ENCODE measurements at places on chromosomes 5 and 9. TPM values are rescaled to one million over a fixed set of nuclear protein-coding genes. Genes with fewer than 3 reads are reported as not detected.
A peak's percentile ranks its signal among the peaks of the same experiment; 100 is the strongest.

The BAAT gene
- under 0.01 TPM for total RNA-seq

The RORB gene
- 0.36 TPM for total RNA-seq

The ORM2 gene
- total RNA-seq = not detected

The GDA gene
- not detected for total RNA-seq

The RNF180 gene
- total RNA-seq = 12.7 TPM

The DHFR gene
- 15.2 TPM for total RNA-seq

The EDIL3 gene
- 406 TPM for total RNA-seq

The GALNT10 gene
- total RNA-seq = 62.2 TPM

The PAPPA gene
- total RNA-seq = 86.9 TPM

The NDST1 gene
- total RNA-seq = 104 TPM

The CEL gene
- total RNA-seq = under 0.01 TPM

The BARHL1 gene
- total RNA-seq = not detected

The CD72 gene
- 2.7 TPM for total RNA-seq

GRCh38 chr9:89686126-89686525 is 81.3 kb downstream of the GADD45G start:
- no peak for DNase-seq

DNA sequence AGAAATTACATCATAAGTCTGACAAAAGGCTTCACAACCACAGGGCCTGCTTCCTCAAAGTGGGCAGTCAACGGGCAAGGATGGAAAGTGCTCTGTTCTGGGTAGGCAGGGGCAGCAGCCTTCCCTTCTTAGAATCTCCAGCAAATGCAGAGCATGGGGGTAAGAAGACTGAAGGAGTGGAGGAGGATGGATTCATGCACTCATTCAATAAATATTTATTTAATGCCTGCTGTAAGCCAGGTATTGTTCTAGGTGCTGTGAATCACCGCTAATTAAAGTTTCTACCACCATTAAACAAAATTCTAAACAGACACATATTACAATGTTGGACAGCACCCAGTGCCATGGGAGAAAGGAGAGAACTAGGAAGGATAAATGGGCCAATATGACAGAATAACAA is 195.6 kb downstream of the ELAVL2 start:
- DNase-seq = no peak

- no peak for DNase-seq
Observed at GRCh38 chr9:130194378-130194932, 22.3 kb downstream of the NCS1 start.

DNA sequence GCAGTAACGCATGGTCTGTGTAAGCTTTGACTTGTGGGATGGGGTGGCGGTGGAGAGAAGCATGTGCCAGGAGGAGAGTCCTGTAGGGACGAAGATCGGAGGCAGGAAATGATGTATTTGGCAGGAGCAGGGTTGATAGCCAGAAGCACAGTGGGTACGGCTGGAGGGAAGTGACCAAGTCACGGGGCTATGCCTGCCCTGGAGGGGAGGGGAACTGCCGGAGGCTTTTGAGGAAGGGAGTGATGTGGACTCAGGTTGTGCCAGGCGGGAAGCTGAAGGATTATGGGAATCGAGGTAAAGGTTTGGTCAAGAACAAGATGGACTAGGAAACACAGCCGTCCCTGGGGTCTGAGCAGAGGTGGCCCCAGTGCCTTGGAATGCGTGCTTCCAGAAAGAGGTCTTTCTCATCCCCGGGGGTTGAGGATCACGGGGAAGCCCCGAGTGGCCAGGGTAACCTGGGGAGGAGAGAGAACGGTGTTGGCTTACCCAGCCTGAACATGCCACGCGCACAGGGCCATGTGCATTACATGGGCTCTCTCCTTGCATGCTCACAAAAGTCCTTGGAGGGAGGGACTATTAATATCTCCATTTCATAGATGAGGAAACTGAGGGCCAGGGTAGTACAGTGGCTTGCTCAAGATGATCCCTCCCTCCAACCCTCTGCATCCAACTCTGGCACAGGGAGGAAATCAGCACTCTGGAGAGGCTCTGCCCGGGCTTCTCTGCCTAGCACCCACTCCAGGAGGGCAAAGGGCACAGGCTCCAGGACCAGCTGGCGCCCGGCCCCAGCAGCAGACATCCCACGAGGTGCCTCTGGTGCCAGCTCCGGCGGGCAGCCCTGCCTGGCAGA is 253.8 kb downstream of the PBX3 start:
- DNase-seq = peak; percentile 56

DNA sequence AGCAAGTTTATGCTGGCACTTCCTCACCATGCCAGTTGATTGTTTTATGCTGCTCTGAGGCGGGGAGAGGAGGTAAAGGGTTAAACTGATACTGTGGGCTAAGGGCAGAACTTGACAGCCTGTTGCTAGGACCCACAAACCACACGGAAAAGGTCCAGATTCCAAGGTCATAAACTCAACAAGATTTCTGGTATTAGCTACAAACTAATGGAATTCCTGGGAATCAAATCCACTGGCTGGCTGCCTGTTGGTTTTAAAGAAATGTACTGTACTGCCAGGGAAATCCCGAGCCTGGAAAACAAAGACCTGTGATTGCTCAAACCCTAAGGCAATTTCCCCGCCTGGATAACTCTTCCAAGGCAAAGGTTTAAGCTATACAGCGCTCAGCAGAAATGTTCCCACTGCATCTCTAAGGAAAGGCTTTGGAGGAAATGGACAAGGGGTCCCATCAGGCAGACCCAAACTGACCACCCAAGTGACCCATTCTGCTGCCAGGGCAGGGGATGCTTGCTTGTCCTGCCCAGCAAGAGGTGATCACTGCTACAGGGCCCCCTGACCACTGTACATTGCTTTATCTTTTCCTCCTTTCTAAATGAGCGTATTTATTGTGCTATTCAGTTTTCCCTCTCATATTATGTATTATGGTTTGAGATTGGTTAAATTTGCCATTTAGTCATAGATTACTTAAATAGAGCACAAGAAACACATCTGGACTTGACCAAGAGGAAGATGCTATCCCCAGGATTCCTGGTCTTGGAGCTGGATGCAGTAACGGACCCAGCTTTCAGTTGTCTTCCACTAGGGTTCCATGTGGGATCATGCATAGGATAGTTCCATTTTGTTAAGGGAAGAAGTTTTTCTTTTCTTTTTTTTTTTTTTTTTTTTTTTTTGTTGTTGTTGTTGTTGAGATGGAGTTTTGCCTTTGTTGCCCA is 124.3 kb downstream of the SUSD1 start:
- DNase-seq = no peak

DNA sequence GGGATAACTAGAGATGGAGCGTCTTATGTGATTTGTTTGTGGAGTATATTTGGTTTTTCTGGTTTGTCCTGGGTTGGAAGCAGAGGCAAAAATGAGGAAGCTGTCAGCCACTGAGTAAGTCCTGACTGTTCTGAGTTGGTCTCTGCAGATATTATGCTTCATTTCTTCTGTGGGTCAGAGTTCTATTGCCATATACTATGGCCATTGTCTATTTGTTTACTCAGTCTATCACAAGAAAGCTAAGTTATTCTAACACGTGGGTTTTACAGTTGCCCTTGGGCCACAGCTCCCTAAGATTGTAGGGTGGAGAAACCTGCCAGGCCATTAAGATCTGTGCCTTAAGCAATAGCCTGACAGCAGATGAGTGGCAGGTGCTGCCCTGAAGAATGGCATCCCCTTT is 3.0 kb upstream of the CTSV start:
- DNase-seq = no peak

DNA sequence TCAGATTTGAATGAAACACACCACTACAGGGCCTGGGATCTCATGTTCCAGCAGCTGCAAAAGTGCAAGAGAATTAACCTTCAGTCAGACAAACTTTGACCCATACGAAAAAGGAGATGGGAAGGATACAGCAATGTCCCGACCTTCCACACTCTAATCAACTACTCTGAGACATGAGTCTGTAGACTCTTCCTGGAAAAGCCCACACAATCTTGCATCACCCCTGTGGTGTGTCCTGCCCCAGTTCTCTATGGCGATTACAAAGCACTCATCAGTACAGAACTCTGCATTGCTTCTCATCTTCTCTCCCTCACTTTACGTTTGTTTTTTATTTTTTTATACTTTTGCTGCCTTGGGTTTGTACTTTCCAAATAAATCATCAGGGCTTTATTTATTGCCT is 241.0 kb upstream of the KIF2A start:
- DNase-seq = no peak

DNA sequence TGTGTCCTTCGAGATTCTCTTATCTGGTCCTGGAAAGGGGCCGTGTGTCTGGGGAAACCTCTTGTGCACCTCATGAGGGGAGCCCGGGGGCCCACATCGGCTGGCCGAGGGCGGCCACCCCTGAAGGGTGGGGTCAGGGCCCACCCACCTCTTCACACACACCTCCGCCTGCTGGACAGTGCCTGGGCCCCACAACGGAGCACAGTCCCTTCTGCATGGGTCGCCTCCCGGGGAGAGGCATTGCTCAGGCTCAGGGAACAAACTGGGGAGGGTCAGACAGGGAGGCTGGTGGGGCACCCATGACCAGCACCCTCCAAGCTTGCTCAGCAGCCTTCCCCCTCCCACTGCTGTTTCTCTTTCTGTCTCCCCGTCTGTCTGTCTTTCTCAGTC is 1.3 kb upstream of the LRRC14B start:
- DNase-seq = peak; percentile 30

DNA sequence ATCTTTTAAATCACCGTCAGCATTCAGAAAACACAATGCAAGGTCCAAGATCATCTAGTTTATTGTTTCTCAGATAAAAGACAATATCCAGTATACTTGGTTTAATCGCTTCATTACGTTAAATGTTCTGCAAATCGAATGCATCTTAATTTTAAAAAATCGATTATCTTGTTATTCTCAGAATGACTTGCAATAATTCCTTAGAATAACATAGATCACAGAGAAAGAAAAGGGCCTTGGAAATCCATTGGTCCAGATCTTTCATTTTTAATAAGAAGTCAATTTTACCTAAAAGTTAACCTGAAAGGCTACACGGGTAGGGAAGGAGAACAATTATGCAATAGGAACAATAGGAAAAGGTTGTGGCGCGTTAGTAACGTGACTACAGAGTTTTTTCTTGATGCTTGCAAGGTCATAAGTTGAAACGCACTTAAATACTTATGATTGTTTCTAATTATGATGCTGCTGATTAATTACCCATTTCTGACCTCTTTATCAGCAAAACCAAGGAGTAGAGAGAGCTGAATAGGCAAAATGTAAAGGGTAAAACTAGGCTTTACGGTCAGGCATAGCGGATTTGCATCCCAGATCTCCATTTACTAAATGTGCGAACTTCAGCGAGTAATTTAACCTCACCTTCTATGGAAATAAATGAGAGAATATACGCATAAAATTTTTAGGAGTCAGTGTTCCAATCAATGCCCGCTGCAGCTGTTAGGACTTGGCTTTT is 769 bp upstream of the LYRM7 start:
- no peak for DNase-seq

GRCh38 chr5:179607160-179607931 is 16.1 kb downstream of the HNRNPH1 start:
- peak; percentile 87 for DNase-seq

GRCh38 chr9:3261484-3261883 is 264.3 kb downstream of the RFX3 start:
- no peak for DNase-seq

- DNase-seq = peak; percentile 87
Observed at GRCh38 chr5:179798144-179798770, 4.5 kb downstream of the LTC4S start.

- peak; percentile 91 for DNase-seq
Observed at GRCh38 chr5:73338256-73339050, 110.1 kb downstream of the FOXD1 start.

- DNase-seq = no peak
Observed at GRCh38 chr5:176560364-176560763, 11.2 kb downstream of the CDHR2 start.

DNA sequence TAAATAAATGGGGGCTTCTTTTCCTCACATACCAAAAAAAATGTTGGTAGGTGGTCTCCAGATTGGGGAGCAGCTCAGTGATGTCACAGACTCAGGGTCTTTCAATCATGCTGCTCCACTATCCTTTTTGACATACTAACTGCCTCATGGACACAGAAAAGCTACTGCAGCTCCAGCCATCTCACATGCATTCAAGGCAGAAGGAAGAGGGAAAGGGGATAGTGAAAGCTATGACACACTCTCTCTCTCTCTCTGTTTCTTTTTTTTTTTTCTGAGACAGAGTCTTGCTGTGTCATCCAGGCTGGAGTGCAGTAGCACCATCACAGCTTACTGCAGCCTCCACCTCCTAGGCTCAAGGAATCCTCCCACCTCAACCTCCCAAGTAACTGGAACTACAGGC is 7.9 kb upstream of the ADGRD2 start:
- peak; percentile 48 for DNase-seq

DNA sequence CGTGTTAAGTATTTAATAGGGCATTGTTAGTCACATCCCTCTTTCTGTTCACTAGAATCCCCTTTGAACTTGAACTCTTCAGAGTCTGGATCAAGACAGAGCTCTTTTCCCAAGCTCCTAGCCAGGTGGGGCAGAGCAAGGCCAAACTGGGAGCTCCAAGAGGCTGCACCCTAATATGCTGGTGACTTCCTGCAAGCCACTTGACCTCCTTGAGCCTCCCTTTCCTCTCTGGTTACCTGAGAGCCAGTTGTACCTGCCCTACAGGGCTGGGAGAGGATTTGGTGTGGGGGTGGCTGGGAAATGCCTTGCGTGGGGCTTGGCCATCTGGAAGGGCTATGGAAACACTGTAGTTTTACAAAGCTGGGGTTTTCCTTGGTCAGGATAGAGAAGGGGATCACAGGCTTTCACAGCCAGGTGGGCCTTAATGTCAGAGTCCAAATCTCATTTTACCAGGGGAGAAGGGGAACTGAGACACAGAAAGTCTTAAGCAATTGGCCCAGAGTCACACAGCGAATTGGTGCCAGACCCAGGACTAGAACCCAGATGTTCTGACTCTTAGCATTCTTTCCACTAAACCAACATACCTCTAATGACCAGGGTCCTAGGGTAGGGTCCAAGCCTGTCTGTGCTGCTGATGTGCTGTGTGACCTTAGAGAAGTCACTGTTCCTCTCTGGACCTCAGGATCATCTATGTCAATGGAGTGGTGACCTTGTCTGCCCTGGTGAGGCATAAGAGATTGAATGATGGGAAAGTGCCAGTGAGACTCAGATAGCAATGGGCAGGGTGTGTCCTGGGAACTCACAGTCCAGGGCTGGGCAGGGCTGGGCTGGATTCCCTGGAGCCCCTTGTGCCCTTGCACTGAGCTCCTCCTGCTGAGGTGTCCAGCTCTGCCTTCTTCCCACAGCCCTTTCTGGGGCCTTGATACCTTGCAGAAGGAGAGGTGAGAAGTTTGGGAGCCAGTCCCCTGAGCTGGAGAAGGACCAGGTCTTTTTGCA is 35.8 kb downstream of the GSN start:
- DNase-seq = no peak

DNA sequence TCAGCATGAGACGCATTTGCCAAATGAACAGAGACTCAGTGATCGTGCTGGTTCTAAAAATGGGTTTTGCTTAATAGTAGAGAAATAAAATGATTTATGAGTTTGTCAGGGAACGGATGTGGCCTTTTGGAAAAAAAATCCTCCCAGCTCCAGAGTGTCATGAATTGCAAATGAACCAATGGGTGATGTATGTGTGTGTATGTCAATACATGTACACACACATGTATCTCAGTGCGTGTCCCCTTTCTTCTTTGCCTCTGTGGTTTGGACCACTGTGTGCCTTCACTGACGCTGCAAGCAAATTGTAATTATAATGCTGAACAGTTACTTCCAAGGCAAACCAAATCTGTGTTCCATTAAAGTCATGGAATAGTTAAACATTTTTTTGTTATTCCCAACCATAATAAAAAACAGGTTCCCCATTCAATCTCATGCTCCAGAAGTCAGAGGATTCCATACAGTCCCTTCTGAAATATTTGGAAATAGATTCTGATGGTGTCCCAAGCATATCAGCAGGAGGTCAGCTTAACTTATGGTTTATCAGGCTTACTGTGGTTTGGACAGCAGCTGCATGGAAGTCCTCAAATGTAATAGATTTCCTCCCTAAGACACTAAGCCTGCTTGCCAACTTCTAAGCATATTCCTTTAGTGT is 630.5 kb downstream of the ACTL7B start:
- no peak for DNase-seq
